Heart right ventricle (tissue), 16 donors: ENCODE measurements at places on chromosomes 12 and 14. TPM values are rescaled to one million over a fixed set of nuclear protein-coding genes. Genes with fewer than 3 reads are reported as not detected.

- no peak for DNase-seq
Observed at GRCh38 chr14:34187519-34188044, 236.7 kb upstream of the EGLN3 start.

- DNase-seq = no peak
Observed at GRCh38 chr12:80659512-80660063, 47.8 kb upstream of the MYF6 start.

GRCh38 chr14:34680806-34681479 lies 33.5 kb downstream of the CFL2 start:
- no peak for DNase-seq

DNA sequence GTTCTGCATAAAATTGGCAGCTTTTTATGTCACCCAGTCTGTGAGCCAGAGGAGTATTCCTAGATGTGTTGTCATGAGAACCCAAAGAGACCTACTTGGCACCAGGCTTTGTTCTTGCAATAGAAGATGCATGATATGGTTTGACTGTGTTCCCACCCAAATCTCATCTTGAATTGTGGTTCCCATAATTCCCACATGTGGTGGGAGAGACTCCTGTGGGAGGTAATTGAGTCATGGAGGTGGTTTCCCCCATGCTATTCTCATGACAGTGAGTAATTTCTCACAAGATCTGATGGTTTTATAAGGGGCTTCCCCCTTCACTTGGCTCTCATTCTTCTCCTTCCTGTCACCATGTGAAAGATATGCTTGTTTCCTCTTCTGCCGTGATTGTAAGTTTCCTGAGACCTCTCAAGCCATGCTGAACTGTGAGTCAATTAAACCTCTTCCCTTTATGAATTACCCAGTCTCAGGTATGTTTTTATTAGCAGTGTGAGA lies 572.0 kb upstream of the ATP2B1 start:
- no peak for DNase-seq

GRCh38 chr12:29756741-29757390 lies 26.9 kb downstream of the TMTC1 start:
- no peak for DNase-seq

- no peak for DNase-seq
Observed at GRCh38 chr12:51189790-51190355, 16.9 kb upstream of the TFCP2 start.

APOF gene
- total RNA-seq = not detected
